ENCODE measurements at places on chromosomes 6 and 20.

DNA sequence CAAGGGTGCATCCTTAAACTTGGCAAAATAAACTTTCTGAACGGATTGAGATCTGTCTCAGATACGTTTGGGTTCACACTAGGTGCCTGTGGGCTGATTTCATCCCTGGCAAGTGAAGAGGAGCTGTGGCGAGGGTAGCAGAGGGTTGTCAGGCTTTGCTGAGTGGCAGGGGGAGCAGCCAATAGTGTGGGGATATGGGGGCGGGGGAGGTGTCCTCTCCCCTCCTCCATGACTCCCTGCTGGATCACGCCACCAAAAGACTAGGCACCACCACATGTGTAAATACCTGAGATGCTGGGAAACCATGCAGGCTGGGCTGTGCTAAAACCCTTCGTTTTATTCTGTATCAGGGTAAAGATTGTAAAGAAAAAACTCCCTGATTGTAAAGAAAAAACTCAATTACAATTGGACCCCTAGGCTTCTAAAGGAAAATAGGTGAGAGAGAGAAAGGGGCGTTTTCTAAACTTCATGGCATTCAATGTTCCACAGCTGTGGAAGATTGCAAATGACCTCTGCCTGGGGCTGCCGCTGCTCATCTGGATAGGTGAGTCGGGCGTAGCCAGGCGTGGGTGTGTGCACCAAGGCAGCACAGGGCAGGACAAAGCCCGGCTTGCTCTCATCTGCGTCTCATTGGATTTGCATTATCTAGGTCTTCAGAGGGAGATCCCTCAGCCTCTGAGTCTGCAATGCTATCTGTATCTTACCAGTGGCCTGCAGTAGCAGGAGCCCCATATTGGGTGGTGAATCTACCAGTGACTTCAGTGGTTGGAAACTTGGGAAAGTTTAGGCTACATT is 26.9 kb upstream of the ADTRP start:
- no peak for DNase-seq

GRCh38 chr6:99353126-99353525 is 3.7 kb upstream of the FAXC start:
- DNase-seq: no peak

DNA sequence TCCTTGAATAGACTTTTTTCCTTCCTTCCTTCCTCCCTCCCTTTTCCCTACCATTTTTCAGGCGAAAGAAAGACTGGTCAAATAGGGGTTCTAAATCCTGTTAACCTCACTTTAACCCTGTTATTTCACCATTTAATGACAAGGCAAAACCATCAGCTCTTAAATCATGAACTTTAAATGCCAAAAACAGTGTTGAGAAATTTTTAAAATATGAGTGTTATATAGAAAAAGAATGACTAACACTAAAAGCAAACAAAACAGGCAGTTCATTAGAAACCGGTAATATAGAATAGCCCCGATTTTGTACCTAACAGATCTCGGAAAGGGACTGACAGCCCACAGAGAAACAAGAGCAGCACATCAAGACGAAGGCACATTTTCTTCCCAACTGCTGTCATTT is 57.4 kb upstream of the CEP85L start:
- no peak for DNase-seq

GRCh38 chr20:25571817-25572216 is 13.5 kb downstream of the NINL start:
- no peak for DNase-seq

- DNase-seq: no peak
Observed at GRCh38 chr6:39820553-39820952, 28.4 kb downstream of the DAAM2 start.

GRCh38 chr6:74091136-74091793 is 395.3 kb downstream of the CD109 start:
- no peak for DNase-seq

GRCh38 chr6:10398446-10399218 is 16.2 kb downstream of the TFAP2A start:
- DNase-seq: no peak

- DNase-seq: no peak
Observed at GRCh38 chr6:1970151-1970561, 275.2 kb downstream of the GMDS start.

GRCh38 chr6:11770546-11771466 is 7.8 kb downstream of the ADTRP start:
- no peak for DNase-seq

DNA sequence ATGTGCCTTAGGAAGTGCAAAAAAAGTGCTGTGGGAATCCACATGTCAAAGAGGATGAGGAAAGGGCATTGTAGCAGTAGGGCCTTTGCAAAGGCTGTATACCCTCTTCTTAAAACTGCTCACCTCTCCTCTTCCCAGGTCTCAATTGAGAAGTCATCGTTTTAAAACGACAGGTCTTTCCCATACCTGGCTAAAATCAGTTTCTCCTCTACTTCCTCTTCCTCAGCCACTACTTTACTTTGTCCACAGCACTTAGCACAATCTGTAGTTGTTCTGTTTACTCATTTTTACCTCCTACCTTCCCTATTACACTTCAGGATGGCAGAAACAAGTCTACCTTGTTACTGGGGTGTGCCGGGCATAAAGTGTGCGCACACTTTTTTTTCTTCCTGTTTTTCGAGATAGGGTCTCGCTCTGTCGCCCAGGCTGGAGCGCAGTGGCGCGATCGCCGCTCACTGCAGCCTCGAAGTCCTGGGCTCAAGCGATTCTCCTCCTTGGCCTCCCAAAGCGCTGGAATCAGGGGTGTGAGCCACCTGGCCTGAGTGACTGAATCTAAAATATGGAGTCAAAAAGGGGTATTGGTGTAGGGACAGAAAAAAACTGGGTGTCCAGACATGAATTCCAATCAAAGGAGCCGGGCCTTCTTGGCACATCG is 9.8 kb upstream of the ELOVL5 start:
- no peak for DNase-seq

- DNase-seq: no peak
Observed at GRCh38 chr6:112116221-112116620, 28.8 kb downstream of the FAM229B start.

- DNase-seq: no peak
Observed at GRCh38 chr6:42236030-42236429, 18.4 kb upstream of the MRPS10 start.

DNA sequence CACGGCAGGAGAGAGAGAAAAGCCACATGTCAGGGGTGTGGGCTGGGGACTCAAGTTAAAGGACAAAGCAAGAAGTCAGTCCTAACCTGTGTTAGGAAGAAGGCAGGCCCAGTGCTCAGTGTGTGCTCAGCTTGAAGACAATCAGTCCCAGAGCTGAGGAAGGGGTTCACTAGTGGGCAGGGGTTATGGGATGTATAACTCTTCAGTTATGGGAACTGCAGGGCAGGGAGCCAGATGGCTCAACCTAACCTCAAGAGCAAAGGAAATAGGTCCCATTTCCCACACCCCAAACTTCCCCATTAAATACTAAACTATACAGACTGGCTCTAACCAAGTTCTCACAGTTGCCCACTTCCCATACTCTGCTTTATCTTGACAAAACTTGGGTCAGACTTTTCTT is 7.4 kb upstream of the SSTR4 start:
- no peak for DNase-seq

DNA sequence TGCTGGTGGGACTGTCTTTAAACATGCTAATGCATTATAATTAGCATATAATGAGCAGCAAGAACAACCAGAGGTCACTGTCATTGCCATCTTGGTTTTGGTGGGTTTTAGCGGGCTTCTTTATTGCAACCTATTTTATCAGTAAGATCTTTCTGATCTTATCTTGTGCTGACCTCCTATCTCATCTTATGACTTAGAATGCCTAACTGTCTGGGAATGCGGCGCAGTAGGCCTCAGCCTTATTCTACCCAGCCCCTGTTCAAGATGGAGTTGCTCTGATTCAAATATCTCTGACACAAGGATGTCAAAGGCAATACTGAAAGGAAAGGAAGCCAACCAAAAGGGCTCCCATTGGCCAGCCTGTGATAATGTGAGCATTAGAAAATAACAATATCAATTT is 29.8 kb upstream of the SEC63 start:
- no peak for DNase-seq

DNA sequence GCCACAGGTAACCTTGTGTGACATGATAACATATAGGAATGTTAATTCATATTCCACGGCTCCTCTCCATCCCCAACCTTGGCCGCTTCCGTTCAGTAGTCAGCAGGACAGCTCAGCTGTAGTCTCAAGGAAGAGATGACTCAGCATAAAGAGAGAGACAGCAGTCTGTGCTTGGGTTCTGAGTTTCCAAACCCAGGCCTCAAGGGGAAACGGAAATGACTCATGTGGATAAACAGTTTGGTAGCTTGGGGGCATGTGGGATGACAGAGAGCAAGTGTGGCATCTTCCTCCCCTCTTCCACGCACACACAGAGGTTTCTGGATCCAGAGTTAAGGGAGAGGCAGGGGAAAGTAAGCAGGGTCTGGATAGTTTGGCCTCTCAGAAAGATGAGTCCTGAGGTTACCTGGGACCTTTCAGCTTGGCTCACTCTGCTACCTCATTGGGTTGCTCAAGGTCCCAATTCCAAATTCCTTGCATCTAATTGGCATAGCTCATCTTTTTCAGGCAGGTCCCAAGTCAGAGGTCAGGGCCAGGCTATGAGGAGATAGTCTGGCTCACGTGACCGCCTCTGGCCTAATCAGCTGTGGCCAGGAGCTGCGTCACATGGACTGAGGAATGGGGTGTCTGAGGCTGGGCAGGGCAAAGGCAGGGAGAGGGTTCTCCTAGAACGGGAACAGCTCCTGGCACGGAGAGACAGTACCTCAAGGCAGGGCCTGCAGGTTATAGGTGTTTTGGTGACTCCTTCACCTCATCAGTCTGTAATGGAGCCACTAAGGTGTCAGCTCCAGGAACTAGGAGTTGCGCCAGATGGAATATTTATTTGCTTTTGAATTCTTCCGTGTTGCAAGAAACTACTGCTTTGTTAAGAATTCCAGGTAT is 36.5 kb upstream of the MLN start:
- peak; percentile 15 for DNase-seq

- no peak for DNase-seq
Observed at GRCh38 chr20:48311956-48312355, 515.8 kb downstream of the PREX1 start.

DNA sequence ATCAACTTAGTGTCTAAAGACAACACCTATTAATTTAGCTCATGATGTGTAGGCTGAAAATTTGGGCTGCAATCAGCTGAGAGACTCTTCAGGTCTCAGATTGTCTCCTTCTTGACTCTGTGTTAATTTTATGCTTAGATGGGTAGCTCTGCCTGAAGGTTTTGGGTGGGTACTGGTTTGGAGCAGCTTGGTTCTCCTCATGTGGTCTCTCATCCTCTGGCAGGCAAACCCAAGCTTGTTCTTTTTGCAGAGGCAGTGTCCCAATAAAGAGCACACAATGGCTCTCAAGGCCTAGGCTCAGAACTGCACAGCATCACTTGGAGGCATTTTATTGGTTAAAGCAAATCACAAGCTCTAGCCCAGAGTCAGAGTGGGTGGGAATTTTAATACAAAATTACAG is 280.6 kb downstream of the BTBD3 start:
- DNase-seq: no peak

GRCh38 chr6:133999305-133999704 is 46.3 kb downstream of the TBPL1 start:
- no peak for DNase-seq

Data from NCI-H524 (cell line).